SHP77 (cell line): ENCODE measurements at places on chromosomes 11 and 22.

- DNase-seq, result no peak
Observed at GRCh38 chr11:106988151-106989077, 29.9 kb downstream of the GUCY1A2 start.

GRCh38 chr11:2198621-2199365 lies 27.2 kb upstream of the TH start:
- DNase-seq, result no peak

GRCh38 chr11:19723572-19724342 lies 11.1 kb downstream of the NAV2 start:
- no peak for DNase-seq

GRCh38 chr22:45426387-45426786 lies 12.9 kb downstream of the RIBC2 start:
- no peak for DNase-seq

GRCh38 chr11:18065572-18065971 lies 19.5 kb upstream of the TPH1 start:
- peak; percentile 63 for DNase-seq

- DNase-seq, result no peak
Observed at GRCh38 chr11:35163209-35163608, 24.2 kb downstream of the CD44 start.

DNA sequence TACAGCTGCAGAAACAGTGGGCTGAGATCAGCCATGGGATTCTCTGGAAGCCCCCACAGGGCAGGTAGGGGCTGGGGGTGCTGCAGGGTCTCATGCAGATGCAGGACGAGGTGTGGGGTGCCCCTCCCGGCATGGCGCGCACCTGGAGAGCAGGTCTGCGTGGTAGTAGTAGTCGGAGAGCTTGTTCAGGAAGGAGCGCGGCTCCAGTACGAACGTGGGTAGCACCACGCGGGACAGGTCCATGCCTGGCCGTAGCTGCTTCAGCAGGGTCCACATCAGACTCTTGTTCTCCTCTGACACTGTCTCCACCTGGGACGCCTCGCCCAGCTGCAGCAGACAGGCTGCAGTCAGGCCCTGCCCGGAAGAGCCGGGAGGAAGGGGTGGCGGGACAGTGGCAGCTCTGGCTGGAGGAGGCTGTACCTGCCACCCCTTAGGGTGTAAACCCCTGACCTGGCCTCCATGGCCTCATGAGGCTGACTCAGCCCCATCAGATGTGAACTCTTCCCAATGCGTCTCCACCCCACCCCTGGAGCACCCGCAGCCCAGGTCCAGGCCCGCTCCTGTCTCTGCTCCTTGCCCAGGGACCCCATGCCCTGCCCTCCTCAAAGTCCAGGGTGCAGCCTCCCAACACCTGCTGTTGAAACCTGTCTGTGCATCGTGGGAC lies 47.0 kb upstream of the CARS1 start:
- no peak for DNase-seq
